Occipital lobe (tissue), 3 donors: ENCODE measurements at places on chromosomes 1 and 21.

GRCh38 chr1:220222939-220223338 lies 49.3 kb downstream of the RAB3GAP2 start:
- DNase-seq = no peak

DNA sequence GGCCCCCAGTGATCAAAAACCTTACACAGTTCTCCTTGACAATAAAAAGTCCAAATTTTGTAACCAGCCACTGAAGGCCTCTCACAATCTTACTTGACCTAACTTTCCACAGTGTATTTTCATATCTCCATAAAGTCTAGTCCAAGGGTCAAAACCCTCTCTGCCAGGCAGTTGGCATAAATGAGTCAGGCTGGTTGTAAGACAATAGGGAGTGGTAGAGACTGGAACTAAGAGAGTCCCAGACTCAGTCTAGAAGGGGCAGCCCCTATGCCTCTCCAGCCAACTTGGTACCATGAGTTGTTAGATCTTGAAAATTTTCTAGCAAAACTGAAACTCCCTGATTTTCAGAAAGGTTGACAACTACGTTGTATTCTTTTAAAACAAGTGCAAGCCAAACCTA lies 21.0 kb downstream of the KIF21B start:
- DNase-seq = no peak

DNA sequence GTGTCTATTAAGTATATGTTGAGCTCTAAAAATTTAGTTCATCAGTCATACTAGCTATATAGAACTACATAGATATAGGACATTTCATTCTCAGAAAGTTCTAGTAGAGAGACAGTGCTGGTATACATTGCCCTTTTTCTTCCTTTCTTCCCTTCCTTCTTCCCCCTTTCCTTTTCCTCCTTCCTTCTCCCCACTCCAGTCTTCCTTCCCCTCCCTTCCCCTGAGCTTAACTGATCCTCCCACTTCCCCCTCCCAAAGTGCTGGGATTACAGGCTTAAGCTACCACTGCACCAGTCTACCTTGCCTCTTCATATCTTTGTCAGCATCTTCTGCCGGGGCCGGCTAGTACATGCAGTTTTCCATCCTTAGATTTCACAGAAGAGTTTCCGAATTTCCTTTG lies 12.1 kb downstream of the THRAP3 start:
- no peak for DNase-seq

- DNase-seq = no peak
Observed at GRCh38 chr1:160210561-160210960, 5.4 kb downstream of the PEA15 start.

DNA sequence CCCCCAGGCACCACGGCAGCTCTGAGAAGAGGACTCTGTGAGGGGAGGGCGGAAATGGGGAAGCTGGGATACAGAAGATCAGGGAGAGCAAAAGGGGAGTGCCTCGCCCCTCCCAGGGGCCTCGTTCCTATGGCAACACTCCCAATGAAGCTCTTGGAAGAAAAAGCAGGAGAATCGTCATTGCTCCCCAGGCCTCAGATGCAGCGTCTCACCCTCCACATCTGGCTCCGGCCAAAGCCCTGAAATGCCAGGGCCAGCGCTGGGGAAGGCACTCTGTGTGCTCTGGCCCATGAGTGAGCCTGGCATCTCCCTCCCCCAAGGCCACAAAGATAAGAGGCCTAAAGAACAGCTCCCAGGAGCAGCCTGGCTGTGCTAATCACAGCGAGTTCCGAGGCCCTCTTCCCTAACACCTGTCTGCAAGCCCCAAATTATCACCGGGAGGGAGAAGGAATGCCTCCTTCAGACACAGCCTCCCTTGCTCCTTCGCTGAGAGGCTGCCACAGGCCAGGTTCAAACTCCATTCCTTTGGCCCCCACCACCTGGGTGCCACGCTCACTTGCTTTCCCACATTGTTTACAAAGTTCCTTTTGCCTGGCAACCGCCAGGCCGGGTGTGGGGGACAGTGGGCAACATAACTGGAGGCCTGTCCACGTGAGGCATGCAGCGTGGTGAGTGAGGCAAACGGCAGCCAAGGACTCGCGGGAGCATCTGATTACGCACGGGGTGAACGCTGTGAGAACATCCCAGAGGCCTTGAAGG lies 27.8 kb downstream of the ECE1 start:
- DNase-seq = no peak

DNA sequence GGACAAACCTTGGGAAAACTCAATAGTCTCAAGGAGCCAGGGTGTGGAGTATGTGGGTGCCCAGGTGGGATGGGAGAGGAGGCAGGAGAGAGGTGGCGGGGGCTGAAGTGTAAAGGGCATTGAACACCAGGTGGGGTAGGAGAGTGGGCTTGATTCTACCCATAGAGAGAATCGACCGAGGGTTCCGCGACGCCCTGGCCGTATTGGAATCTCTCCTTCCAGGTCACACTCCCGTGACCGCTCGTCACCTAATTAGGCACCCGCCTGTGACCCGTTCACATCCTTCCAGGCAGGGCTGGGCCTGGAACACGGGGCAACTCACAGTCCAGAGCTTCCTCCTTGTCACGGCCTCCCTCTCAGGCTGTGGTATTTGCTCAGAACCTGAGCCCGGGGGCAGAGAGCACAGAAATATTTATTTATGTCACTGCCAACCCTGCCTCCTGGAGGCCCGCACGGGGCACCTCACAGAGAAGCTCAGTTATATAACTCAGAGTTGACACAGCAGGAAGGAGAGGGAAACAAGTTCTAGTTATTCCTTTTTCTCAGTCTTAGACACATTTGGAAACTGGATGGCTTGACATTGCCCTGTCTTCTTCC lies 12.0 kb downstream of the NCMAP start:
- no peak for DNase-seq

DNA sequence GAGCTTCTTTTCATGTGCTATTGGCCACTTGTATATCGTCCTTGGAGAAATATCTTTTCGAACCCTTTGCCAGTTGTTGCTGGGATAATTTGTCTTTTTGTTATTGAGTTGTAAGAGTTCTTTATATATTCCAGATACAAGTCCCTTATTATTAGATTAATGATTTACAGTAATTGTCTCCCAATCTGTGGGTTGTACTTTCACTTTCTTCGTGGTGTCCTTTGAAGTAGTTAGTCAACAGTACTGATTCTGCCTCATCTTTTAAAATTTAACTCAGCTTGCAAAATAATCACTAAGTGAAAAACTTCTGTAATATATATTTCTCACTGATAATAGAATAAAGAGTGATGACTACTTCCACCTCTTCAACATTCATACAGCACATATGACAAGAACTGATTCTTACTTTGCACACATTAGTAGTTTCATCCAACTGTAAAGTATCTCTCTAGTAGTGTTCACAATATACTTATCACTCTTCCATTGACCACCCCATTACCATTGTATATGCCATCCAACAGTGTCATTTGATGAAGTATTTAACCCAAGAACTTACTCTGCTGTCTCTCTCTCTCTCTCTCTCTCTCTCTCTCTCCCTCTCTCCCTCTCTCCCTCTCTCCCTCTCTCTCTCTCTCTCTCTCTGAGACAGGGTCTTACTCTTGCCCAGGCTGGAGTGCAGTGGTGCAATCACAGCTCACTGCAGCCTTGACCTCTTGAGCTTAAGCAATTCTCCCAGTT lies 104.2 kb upstream of the DMRTA2 start:
- DNase-seq = no peak

DNA sequence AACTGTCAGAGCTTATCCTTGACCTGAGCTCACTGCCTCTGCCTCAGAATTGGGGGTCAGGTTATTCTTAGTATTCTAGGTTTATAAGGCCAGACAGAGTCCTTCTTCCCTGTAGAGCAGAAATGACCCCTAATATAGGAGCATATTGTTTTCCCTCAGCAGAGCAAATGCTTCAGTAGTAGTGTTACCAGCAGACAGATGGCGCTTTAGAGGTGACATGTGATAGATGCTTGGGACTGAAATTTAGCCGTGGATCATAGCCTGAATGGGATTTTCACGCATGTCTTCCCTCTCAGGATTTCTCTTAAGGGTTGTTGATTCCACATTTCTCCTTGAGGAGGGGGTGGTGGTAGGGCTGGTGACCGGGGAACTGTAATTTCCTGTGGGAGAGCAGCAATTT lies 24.5 kb downstream of the ADARB1 start:
- DNase-seq = no peak

DNA sequence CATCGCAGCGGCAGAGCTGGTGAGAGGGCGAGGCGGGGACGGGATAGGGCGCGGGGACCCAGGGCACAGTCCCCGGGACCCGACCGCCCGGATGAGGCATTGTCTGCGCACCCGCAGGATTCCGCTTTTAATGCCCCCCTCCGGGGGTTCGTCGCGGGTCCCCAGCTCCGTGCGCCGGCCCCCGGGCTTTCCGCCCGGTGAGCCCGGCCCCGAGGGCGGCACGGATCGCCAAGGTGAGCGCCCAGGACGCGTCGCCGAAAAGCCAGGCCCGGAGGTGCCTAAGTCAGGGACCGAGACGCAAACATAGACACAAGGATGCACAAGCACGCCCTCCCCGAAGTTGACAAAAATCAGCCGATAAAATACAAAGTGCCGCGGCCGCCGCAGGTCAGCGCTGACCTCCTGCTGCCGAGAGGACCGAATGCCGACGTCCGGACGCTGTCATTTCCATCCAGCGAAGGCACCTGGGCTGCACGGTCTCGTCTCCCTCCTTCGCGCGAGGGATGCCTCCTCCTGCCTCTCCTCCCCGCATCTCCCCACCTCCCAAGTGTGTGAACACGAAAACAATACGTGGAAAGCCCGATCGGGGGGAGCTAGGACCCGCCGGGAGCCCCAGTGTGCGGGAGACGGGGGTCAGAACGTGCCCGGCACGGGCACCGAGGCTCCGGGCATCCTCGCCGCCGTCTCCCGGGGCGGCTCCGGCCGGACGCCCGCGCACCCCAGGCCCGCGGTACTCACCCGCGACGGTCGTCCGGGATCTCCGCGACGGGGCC lies 101.1 kb upstream of the SOD1 start:
- DNase-seq = peak; percentile 29

- DNase-seq = no peak
Observed at GRCh38 chr1:231919239-231919885, 292.8 kb downstream of the DISC1 start.
